Thoracic aorta (tissue), 2 donors: ENCODE measurements at places on chromosomes 3 and 15.

DNA sequence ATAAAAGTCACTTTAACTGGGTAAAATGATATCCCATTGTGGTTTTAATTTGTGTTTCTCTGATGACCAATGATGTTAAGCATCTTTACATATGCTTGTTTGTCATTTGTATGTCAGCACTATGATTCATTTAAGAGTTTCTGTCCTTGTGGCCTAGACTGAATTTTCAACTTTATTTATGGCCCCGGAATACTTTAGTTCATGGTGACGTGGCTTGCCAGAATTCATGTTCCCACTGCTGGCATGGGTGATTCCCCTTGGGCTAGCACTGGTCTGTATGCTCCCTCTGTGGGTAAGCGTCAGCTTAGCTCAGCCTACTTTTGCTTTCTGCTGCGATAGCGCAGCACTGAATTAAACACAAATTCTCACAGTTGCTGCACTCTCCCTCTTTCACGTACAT, 436.3 kb upstream of the SGO1 start:
- no peak overlapping the region for H3K27ac ChIP-seq
- no peaks in the 10 kb centered on the region for H3K36me3 ChIP-seq
- no peaks in the 10 kb centered on the region for H3K4me1 ChIP-seq
- H3K4me3 ChIP-seq = no peak overlapping the region
- H3K27me3 ChIP-seq = no peaks in the 10 kb centered on the region

- no peak for DNase-seq
- no peaks in the 10 kb centered on the region for H3K36me3 ChIP-seq
- H3K4me3 ChIP-seq = no peak overlapping the region
- no peaks in the 10 kb centered on the region for H3K27me3 ChIP-seq
Observed at GRCh38 chr3:150000641-150001040, 29.9 kb upstream of the PFN2 start.

DNA sequence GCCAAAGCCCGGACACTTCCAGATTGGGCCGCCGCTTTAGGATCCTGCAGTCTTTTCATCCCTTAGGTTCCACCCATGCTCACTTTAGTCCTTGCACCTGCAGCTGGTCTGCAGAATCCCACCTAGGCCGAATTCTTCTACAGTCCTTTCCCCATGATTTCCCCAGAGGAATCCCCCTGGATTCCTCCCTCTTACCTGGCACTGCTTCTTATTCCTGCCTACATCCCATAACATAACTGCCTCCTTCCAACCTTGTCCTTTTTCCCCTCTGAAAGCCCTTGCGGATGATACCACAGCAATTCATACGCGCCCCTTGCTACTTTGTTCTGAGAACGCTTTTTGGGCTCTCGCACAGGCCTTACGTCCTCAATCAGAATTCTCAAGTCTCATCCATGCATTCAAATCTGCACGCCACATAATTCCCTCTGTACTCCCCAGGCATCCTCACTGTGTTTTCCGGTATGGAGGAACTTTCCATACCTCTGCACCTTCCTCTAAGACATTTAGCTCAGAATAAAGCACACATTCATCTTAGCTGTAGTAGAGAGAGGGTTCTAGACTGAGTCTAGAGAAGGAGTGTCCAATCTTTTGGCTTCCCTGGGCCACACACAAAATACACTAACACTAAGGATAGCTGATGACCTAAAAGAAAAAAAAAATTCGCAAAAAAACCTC, 619 bp downstream of the EIF2AK4 start:
- DNase-seq = no peak
- H3K27me3 ChIP-seq = no peaks in the 10 kb centered on the region
- H3K27ac ChIP-seq = peak overlapping the region; percentile 87
- peaks cover 38% of the 10 kb centered on the region for H3K4me1 ChIP-seq
- no peaks in the 10 kb centered on the region for H3K36me3 ChIP-seq
- peak overlapping the region; percentile 78 for H3K4me3 ChIP-seq

- no peak for DNase-seq
- no peaks in the 10 kb centered on the region for H3K36me3 ChIP-seq
- H3K4me1 ChIP-seq = no peaks in the 10 kb centered on the region
- H3K27me3 ChIP-seq = no peaks in the 10 kb centered on the region
- no peak overlapping the region for H3K27ac ChIP-seq
Observed at GRCh38 chr3:82676356-82677026, 915.0 kb upstream of the GBE1 start.

- peaks cover 37% of the 10 kb centered on the region for H3K36me3 ChIP-seq
- H3K27me3 ChIP-seq = no peaks in the 10 kb centered on the region
- H3K27ac ChIP-seq = no peak overlapping the region
- no peak overlapping the region for H3K4me3 ChIP-seq
- no peak for DNase-seq
Observed at GRCh38 chr3:134155446-134155845, 95.2 kb downstream of the RYK start.

DNA sequence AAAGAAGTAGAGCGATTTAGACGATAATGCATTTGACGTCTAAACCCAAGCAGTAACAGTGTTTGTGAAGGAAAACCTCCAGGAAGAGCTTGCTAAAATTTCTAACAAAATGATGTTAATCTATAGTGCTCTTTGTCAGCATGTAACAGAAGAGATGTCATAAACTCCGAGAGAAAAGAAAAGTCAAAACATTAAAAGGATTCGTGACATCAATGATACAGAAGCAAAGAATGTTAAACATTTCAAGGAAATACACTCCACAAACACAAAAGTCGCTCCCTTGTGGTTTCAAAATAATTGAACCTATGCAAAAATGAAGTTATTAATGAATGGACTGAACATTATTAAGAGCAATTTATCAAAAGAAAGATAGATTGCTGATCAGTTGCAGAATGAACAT, 27.9 kb downstream of the AADAC start:
- peaks cover 6% of the 10 kb centered on the region for H3K4me1 ChIP-seq
- H3K27ac ChIP-seq = no peak overlapping the region
- H3K27me3 ChIP-seq = no peaks in the 10 kb centered on the region

DNA sequence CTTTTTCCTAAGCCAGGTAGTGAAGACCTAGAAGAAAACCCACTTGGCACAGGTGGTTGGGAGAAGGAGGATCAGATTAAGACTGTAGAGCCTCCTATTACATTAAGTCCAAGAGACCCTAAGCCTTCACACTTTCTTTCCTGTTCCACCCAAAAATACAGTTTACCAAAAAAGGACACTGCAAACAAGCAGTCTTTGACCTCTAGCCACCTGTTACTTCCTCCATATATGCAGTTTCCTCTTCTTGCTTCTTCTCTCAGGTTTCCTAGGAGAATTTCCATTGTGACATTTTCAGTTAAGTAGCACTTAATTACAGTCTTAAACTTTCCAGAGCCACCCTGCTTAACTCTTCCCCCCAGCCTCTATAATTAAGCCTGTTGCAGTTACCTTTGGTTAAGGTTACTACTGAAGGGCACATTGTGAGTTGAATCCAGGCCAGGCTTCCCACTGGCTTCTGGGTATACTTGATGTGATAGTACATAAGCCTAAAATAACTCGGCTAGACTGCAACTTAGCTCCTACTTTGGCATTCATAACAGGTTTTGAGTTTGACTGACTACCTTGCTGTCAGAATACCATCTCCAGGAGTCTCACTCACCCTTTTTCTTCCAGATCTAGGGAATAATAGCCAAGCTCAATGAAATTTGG, 114.2 kb upstream of the UMPS start:
- H3K27ac ChIP-seq = no peak overlapping the region
- no peak overlapping the region for H3K4me3 ChIP-seq
- no peak for DNase-seq
- H3K36me3 ChIP-seq = no peaks in the 10 kb centered on the region
- peaks cover 6% of the 10 kb centered on the region for H3K4me1 ChIP-seq

GRCh38 chr15:29676961-29677402, 145.3 kb downstream of the TJP1 start:
- H3K27ac ChIP-seq = no peak overlapping the region
- no peak for DNase-seq
- no peaks in the 10 kb centered on the region for H3K27me3 ChIP-seq

DNA sequence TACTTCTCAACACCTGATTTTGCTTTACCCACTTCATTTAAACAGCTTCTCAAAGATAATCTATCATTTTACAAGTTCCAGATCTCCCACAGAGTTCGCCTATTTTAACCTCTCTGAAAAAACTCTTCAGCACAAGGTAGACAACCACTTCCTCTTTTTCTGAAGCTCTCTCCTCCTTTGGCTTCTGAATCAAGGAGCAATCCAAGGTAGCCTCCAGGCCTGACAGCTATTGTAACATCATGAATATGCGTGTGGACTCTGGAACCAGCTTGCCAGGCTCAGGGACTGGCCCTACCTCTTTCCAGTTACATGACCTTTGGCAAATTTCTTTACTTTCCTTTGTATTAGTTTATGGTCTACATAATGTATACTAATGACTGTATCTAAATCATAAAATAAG, 405.9 kb upstream of the ZNF385D start:
- no peaks in the 10 kb centered on the region for H3K27me3 ChIP-seq
- no peaks in the 10 kb centered on the region for H3K36me3 ChIP-seq
- no peaks in the 10 kb centered on the region for H3K4me1 ChIP-seq
- DNase-seq = no peak
- no peak overlapping the region for H3K27ac ChIP-seq

GRCh38 chr3:33889394-33890039, 91.1 kb downstream of the PDCD6IP start:
- no peak overlapping the region for H3K4me3 ChIP-seq
- DNase-seq = no peak
- H3K27me3 ChIP-seq = no peaks in the 10 kb centered on the region
- H3K4me1 ChIP-seq = no peaks in the 10 kb centered on the region
- no peak overlapping the region for H3K27ac ChIP-seq
- no peaks in the 10 kb centered on the region for H3K36me3 ChIP-seq

DNA sequence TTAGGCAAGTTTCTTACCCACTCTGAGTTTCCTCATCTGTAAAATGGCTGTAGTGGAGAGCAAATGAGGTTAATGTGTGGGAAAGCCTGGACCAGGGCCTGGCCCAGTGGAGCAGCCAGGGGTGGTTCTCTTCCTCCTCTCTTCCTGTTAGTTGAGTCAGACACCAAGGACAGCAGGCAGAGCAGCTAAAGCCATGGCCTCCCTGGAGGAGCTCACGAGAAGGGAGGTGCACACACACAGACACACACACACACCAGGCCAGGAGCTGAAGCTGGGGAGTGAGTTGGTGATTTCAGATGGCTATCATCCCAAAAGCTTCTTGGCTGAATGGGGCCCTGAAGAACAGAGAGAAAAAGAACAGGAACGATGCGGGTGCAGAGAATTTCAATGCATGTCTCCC, 33.2 kb upstream of the TSPAN3 start:
- no peaks in the 10 kb centered on the region for H3K4me1 ChIP-seq
- no peaks in the 10 kb centered on the region for H3K36me3 ChIP-seq
- no peak for DNase-seq

GRCh38 chr3:108951820-108952501, 1.7 kb downstream of the GUCA1C start:
- no peak for DNase-seq
- H3K36me3 ChIP-seq = no peaks in the 10 kb centered on the region
- H3K4me1 ChIP-seq = no peaks in the 10 kb centered on the region
- H3K4me3 ChIP-seq = no peak overlapping the region
- H3K27me3 ChIP-seq = no peaks in the 10 kb centered on the region

- H3K36me3 ChIP-seq = no peaks in the 10 kb centered on the region
- H3K4me1 ChIP-seq = peaks cover 18% of the 10 kb centered on the region
- H3K27ac ChIP-seq = no peak overlapping the region
- H3K4me3 ChIP-seq = no peak overlapping the region
Observed at GRCh38 chr3:62370858-62371719, 2.3 kb downstream of the FEZF2 start.

DNA sequence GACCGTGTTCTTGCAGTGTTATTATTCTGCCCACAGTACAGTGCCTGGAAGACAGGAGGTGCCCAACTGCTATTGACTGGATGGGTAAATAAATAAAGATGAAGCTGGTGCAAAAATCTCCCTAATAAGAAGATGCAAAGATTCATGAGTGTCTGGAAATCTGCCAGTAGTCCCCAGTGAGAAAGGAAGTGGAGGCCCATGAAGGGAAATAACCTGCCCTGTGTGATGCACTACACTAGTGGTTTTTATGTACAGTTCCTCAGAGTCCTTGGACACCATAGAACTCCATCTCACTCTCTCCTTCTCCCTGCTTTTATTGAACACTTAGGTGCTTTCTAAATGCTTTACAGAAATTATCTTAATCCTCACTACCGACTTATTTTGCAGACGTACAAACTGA, 8.3 kb upstream of the SUCLG2 start:
- H3K4me3 ChIP-seq = no peak overlapping the region
- no peaks in the 10 kb centered on the region for H3K27me3 ChIP-seq
- no peak overlapping the region for H3K27ac ChIP-seq

DNA sequence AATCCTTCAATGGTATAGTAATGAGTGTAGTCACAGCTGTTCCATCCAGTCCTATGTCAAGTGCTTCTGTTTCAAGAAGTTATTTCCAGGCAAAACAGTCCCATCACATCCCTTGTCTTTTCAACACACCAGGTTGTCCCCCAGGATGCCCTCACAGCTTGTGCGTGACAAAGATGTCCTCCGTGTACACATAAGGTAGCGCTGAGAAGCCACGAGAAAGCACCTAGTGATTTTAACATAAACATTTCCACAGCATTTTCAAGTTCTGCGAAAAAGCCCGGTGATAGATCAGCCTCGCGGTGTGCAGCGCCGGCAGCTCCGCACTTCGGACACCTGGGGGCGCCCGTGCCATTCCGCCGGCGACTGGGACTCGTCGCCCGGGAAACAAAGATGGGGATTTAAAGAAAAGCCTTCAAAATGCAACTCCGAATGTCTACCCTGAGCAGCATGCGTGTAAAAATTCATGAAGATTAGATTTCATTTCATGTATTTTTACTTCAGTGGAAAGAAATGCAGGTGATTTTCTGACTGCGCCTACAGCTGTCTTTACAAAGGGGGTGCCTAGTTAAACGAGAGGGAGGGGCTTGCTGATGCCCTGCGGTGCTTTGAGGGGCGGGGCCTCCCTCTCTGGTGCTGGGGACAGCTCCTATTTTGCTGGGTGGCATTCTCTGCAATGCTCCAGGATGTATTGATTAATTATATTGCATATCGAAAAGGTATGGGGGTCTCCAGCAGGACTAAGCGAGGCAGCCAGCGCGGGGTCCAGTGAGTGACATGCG, 49.9 kb downstream of the KY start:
- H3K4me1 ChIP-seq = no peaks in the 10 kb centered on the region
- H3K4me3 ChIP-seq = peak overlapping the region; percentile 36
- no peaks in the 10 kb centered on the region for H3K36me3 ChIP-seq

DNA sequence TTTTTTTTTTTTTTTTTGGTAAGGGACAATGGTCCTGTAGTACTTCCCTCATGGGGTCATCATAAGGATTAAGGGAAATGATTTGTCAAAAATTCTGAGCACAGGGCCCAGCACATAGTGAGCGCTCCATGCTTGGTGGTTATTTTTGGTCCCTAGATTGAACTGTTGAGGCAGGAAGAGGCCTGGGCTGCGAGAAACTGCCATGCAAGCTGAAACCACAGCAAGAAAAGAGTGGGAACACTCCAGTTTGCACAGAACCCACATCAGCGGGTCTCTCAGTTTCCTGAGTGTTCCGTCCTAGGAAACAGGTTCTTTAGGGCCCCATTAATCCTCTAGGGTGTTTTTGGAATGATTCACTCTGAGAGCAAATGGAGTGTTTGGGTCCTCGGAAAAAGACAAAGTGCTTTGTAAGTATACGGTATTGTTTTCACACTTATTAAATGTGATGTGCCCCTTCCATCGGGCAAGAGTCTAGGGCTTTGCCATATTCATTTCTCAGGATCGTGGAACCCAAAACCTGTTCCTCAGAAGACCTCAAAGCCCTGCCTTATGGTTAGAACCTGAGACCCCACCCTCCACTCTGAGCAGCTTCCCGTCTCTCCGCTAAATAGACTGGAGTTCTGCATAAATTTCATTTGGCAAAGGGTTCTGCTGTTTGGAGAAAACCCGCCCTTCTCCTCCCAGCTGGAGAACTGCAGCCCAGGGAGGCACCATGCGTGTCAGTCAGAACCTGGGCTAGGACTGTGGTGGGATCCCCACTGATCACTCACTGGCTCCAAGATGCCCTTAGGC, 60.4 kb downstream of the SPSB4 start:
- DNase-seq = no peak
- peaks cover 51% of the 10 kb centered on the region for H3K4me1 ChIP-seq
- H3K4me3 ChIP-seq = no peak overlapping the region
- peak overlapping the region; percentile 51 for H3K27ac ChIP-seq
